Stimulated activated CD4-positive, alpha-beta T cell treated with anti-CD3 and anti-CD28 coated beads, TNF-alpha, amount 100 ng/mL, for 1 hour (primary cell): ENCODE measurements at places on chromosomes 4 and X.

DNA sequence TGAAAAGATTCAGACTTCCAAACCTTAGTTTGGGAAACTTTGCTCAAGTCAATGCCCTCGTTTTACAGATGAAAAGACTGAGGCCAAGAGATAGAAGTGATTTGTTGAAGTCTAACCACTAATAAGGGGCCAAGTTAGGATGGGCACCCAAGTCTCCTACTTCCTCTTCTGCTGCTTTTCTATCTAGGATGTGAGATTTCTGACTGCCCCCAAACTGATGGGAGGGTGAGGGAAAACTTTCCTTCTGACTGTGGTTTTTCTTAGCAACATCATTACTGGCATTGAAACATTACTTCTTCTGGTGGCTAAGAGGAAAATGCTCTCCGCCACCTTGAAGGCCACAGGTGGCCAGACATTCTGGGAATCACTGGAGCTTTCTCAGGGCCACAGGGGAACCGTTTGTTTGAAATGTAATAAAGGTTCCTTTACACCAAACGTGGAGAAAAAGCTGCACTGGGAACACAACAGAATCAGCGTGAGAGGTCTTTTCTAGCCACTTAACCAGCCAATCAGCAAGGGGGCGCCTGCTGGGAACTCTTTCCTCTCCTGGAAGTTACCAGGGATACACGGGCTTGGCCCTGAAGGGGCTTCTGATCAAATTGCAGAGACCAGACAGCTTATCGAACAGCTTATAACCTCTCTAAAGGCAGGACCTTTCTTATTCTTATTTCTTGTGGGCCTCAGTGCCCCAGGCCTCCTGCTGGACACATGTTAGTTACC lies 115.9 kb upstream of the TEX13D start:
- DNase-seq, result no peak

GRCh38 chrX:110280954-110281353 lies 36.9 kb downstream of the AMMECR1 start:
- DNase-seq, result no peak

DNA sequence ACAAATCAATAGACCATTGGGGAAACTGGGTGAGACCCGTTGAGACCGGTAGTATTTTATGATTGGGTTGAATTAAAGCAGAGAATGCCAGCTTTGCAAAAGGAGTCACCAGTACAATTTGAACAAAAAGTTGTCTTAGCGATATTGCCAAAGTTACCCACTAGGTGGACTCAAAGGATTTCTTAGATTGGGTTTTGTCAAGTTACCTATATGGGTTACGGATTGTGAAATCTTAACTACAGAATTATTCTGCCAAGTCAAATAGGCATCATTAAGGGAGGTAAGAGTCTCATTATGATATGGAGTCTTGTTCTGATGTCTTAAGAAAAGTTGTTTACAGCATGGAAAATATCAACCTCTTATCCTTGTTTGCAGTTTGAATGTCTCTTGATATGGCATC lies 15.0 kb upstream of the CT47A1 start:
- no peak for DNase-seq

DNA sequence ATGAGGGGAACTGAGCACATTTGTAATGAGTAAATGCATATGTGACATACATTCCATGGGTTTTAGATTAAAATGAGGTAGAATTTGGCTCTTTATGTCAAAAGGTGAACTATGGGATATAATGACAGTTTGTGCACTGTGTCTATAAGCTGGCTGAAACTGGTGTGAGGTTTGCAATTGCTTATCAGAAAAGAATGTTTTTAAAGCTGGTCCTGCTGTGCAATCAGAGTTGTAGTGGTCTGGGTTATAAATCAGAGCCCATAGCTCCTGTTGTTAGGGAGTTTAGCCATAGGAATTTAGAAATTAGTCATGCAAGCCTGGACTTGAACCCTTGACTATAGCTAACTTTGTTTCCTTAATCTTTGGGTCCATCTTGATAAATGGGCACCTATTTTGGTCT lies 23.1 kb upstream of the GATB start:
- no peak for DNase-seq

GRCh38 chr4:167711517-167711916 lies 380.8 kb upstream of the ANXA10 start:
- no peak for DNase-seq
